ENCODE measurements at places on chromosomes 5 and 9.

- no peak for DNase-seq
Observed at GRCh38 chr5:180629831-180630382, 19.5 kb downstream of the FLT4 start.

GRCh38 chr5:130290219-130290618 lies 386.0 kb downstream of the CHSY3 start:
- DNase-seq = no peak

- DNase-seq = no peak
Observed at GRCh38 chr9:89065921-89066320, 74.7 kb downstream of the S1PR3 start.

GRCh38 chr5:134610725-134611124 lies 21.9 kb downstream of the SAR1B start:
- DNase-seq = no peak

- no peak for DNase-seq
Observed at GRCh38 chr9:33851301-33851700, 34.3 kb downstream of the UBE2R2 start.

- DNase-seq = no peak
Observed at GRCh38 chr5:40654377-40654991, 25.2 kb upstream of the PTGER4 start.

DNA sequence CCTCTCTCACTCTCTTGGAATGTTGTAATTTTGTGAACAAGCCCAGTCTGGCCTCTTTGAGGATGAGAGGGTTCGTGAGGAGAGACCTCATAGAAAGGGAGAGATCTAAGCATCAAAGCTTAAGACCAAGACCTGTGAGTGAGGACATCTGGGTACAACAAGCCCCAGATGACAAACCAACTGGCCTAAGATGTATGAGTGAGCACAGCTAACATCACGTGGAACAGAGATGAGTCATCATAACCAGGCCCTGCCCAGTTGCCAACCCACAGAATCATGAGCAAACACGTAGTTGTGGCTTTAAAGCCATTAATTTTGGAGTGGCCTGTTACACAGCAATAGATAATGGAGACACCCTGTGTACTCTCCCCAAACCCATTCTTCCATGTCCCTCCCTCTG lies 439.1 kb upstream of the KIF2A start:
- DNase-seq = no peak

GRCh38 chr5:3827624-3828023 lies 232.0 kb downstream of the IRX1 start:
- no peak for DNase-seq

- DNase-seq = no peak
Observed at GRCh38 chr9:127927201-127927987, 3.2 kb downstream of the PIP5KL1 start.

- no peak for DNase-seq
Observed at GRCh38 chr9:103261951-103262350, 266.8 kb downstream of the CYLC2 start.

DNA sequence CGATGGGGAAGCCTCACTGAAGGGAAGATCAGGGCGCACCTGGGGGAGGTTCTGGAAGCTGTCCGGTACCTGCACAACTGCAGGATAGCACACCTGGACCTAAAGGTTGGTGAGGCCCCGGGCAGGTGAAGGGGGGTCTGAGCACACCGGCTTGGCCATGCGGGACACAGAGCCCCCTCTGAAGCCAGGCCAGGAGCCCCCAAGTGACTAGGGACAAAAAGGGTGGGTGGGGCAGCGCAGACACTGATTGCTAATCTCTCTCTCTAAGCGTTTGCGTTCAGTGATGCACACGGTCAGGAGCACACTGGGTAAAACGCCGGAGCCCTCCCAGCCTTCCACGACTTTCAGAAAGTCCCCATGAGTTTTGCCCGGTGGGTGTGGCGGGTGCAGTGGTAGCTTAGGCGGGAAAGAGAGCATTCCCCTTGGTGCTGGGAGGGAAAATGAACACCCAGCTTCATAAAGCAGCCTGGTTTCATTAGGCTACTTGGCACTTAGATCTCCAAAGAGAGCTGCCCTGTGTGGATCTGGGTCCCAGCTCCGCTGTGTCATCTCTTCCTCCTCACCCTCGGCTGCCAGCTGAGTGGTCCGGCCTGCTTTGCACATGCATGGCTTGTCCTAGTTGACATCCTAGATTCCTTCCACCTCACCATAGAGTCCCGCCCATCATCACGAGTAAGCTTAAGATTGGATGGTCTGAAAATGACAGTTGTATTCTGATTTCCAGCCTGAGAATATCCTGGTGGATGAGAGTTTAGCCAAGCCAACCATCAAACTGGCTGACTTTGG lies 74.2 kb upstream of the OTULINL start:
- DNase-seq = no peak

- no peak for DNase-seq
Observed at GRCh38 chr5:141585594-141585993, 33.2 kb downstream of the DIAPH1 start.

GRCh38 chr9:1083325-1083913 lies 33.3 kb downstream of the DMRT2 start:
- DNase-seq = no peak

DNA sequence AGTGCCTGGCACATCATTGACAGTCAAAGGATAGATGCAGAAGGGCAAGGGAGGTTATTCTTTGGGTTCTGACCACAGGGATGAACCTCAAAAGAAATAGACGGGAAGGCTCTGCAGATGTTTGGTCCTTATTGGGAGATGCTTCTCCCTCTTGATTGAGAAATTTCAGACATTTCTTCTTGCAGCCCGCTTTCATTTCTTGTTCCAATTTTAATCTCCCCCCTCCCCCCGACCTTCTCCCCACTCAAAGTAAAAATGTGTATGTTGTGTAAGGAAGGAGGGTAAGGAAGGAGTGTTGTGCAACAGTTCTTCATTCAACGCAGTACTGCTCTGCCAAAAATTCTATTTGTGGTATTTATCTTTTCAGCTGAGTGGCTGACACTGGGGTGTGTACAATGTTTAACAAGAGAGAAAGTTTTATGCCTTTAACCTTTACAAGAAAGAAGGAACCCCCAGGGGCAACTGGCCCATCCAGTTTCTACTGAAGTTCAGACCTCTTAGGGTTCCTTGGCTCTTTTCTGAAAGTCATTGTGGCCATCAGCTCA lies 46.3 kb upstream of the TNFSF15 start:
- no peak for DNase-seq

DNA sequence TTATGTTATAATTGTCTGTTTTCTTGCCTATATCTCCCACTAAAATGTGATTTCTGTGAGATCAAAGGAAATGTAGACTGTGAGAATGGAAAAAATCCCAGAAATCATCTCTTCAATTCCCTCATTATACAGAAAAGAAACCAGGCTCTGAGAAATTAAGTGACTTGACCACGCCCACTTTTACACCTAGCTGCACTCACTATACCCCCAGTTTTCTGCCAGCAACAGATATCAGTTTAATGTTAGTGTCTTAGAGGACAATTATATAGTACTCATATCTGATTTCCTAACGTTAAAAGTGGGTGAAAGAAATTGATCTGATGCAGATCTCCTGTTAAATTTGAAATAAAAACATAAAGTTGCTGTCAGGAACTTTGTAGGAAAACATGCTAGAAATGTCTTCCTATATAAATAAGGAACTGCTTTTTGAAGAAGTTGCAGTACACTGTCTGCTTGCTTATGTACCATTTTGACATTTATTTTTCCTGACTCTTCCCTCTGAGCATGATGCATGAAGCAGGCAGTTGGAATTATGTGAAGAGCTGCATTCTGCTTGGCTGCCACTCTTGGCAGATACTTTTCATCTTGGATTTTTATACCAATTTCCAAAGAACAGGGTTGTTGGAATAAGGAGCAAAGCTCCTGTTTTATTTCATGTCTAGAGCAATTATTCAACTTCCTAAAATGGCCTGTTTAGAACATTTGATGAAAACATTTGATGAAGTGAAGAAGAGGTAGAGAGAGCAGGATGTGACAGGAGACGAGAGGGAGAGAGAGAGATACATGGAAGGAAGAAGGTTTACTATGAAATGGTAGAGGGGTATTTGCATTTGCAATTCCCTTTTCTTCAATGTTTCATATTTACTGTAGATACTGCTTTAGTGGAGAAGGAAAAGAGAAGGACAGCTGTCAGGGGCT lies 57.3 kb upstream of the RICTOR start:
- no peak for DNase-seq

GRCh38 chr9:76697081-76697480 lies 67.2 kb upstream of the PCA3 start:
- no peak for DNase-seq

GRCh38 chr5:114176356-114176755 lies 185.5 kb upstream of the KCNN2 start:
- DNase-seq = no peak

DNA sequence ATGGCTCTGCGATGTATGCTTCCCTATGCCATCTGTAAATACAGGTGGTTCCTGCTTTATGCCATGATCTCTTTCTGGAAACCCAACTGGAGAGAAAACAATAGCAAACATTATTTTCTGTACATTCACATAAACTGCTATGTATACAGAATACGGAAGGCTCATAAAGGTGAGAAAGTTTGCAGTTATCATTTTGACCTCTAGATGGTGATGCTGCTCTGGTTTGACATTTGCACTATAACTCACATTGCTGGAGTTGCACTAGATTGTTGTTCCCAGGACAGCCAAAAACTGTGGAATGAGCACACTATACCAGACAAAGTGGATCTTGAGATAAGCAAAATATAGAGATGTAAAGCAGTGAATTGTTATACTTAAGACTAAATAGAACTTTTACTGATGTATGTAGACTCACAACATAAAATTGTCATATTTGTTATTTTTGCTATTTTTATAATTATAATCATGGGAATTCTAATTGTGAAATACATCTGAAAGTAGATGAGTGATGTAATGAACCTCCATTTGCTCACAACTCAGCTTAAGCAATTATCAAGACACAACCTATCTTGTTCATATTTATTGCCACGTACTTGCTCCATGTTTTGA lies 246.5 kb downstream of the PTPRD start:
- peak; percentile 62 for DNase-seq

- DNase-seq = no peak
Observed at GRCh38 chr5:69498384-69498783, 5.8 kb downstream of the OCLN start.

DNA sequence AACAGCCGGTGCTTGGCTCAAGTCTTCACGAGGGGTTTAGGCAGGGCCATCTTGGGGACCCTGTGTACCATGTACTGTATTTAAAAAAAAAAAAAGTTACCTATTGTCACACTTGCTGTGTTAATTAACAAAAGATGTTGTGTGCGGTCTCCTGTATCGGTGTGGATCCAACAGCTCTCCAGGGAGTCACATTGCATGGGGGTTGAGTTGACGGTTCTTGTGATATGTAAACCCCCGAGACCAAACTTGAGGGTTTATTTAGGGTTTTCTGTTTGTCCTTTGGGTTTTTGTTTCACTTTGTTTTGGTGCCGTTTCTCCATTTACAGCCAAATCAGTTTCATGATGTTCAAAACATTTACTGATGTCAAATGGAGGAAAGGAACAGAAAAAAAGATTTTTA lies 22.2 kb downstream of the AMBP start:
- no peak for DNase-seq

- DNase-seq = no peak
Observed at GRCh38 chr5:35835796-35836742, 20.6 kb upstream of the IL7R start.

- no peak for DNase-seq
Observed at GRCh38 chr5:154249826-154250225, 59.3 kb downstream of the GALNT10 start.

DNA sequence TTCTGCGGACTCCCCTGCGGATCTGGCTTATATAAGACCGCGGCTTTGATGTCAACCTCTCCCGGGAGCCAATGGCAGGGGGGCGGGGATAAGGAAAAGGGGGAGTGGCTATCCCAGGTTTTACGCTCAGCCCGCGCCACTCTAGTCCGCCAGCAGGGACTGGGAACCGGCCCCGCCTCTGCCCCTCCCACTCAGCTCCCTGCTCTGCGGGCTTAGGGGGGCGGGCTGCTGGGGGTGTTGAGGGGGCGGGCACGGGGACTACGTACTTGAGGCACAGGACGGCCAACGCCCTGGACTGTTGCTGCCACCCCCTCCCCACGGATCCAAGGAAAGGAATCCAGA lies at the start of gene HAND1:
Gene HAND1 (minus strand): TSS at position 4 of the 342 bp plus-strand sequence. CDS start 219 bp downstream, outside the sequence.
- peak; percentile 11 for DNase-seq

GRCh38 chr9:36572515-36573418 lies at the start of gene MELK:
Gene MELK (plus strand): TSS chr9:36572895. CDS start chr9:36581682, 8,787 bp downstream.
- DNase-seq = peak; percentile 86

- DNase-seq = no peak
Observed at GRCh38 chr5:134114886-134115805, 665 bp downstream of the TCF7 start.

DNA sequence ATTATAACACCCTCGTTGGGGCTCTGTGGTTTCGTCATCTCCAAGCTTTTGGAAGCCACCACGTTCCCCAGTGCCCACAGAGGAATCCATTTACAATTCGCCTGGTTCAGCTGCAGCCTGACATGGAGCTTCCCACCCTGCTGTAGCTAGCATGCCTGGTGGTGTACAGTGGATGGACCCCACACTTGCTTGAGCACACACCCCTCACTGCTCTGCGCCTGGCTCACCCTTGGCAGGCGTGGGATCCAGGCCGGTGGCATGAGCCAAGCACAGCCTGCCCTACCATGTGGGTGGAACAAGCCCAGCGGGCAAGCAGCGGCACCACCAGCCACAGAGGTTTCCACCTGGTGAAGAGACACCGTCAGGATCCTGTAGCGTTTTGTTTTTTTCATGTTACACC lies 1045.7 kb upstream of the CDH9 start:
- no peak for DNase-seq

- DNase-seq = no peak
Observed at GRCh38 chr9:12708562-12709298, 15.5 kb downstream of the TYRP1 start.

DNA sequence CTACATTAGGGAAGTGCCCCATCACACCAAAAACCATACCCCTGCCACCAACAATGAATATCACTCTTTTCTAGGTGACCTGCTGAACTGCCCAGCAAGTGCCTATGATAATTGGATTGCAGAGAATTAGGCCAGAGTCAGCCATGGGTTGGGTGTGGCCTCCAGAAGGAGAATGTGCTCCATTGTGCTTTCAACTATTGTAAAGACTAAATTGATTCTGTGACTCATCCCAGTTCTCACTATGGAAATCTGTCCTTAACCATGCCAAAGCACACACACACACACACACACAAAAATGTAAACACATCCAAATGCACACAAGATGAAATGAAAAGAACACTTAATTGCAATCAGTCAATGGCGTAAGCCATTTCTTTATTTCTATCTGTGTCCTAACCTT lies 25.7 kb downstream of the DRD1 start:
- no peak for DNase-seq

Measured in NCI-H1092 treated with DMSO at 0.1 percent for 48 hours (cell line).